ENCODE measurements at places on chromosomes 3 and 15. TPM values are rescaled to one million over a fixed set of nuclear protein-coding genes. Genes with fewer than 3 reads are reported as not detected.

DNA sequence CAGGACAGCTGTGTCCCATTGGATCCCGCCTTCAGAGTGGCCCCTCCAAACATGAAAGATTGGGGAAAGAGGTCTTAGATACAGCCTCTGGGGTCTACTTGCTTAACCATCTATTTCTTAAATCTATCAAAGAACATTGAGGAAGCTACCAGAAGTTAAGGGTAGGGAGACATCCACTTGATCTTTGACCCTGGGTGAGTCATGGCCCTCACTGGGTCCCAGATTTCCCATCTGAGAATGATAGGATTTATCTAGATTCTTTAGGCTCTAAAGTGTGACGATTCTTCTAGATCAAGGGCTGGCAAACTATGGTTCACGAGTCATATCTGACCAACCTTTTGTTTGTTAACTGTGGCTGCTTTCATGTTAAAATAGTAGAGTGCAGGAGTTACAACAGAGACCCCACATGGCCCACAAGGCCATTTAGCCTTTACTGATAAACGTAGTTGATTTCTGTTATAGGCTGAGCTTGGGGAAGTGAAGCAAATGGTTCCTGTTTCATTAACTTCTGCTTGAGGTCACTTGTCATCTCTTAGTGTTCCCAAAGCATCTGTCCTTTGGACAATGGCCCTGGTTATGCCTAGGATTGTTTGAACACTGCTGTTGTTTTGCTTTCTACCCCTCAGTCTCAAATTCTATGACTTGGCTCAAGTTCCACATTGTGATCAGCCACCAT is 8.0 kb downstream of the MUC13 start:
- no peak for DNase-seq

GRCh38 chr15:85402195-85402881 is 21.9 kb downstream of the AKAP13 start:
- DNase-seq, result no peak

DNA sequence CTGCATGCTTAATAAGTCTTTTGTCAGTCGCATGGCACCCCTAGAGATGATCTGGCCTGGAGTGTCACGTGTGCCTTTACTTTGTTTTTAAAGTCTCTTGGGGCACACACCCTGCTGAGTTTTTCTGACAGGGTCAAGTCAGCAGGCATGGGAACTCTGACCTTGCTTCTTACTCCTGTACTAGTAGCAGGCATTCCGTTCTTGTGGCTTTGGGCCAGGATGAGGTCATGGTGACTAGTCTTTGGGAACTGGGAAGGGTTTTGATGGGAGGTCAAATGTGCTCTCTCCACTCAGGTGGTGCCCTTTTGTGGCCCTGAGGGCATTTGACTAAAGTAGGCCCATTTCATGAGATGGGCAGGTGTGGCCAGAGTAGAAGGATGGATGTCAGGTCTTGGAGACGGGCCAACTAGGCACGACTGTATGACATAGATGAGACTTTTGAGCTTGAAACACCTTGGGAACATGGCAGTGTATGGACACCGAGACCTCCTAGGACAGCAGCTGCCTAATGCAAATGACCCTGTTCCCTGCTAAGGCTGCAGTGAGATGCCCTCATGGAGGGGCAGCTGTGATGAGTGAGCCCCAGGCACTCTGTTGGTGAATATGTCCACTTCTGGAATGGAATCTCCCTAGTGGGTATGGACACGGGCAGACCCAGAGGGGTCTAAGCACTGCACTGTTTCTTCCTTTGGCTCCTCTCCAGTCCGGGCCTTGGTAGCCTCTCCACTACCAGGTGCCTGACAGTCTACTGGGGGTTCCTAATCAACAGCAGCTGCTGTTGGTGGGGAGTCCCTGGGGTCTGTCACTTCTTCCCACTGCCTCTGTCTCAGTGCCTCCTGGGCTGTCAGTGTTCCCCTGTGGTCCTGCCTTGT is 16.4 kb downstream of the SRPRB start:
- no peak for DNase-seq

DNA sequence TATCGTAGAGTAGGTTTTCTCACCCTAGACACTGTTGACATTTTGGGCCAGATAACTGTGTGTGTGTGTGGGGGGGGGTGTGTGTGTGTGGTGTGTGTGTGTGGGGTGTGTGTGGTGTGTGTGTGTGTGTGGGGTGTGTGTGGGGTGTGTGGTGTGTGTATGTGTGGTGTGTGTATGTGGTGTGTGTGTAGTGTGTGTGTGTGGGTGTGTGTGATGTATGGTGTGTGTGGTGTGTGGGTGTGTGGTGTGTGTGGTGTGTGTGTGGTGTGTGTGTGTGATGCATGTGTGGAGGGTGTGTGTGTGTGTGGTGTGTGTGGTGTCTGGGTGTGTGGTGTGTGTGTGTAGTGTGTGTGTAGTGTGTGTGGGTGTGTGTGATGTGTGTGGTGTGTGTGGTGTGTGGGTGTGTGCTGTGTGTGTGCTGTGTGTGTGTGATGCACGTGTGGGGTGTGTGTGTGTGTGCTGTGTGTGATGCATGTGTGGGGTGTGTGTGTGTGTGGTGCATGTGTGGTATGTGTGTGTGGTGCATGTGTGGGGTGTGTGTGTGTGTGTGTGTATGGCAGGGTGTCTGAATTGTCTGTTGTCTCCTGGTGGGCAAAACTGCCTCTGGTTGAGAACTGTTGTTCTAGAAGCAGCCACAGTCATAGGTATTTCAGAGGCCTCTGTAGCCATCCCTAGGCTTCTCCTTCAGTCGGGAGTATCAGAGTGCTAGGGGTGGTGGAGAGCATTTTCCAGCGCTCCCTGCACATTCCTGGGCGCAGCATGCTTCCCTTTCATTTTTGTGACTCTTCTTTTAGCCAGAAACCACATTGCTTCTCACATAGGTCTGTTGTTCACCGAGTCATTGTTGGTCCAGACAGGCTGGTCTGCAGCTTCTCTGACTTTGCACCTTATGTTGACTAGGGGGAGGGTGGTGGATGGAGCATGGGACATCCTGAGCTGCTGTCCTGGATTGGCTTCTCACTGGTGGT is 84.4 kb downstream of the THSD4 start:
- no peak for DNase-seq

The TUSC2 gene
- 26.2 TPM for polyA plus RNA-seq

- DNase-seq, result no peak
Measured at GRCh38 chr15:65938604-65939003, 69.3 kb downstream of the RAB11A start.

The HHLA2 gene
- 3.1 TPM for polyA plus RNA-seq

DNA sequence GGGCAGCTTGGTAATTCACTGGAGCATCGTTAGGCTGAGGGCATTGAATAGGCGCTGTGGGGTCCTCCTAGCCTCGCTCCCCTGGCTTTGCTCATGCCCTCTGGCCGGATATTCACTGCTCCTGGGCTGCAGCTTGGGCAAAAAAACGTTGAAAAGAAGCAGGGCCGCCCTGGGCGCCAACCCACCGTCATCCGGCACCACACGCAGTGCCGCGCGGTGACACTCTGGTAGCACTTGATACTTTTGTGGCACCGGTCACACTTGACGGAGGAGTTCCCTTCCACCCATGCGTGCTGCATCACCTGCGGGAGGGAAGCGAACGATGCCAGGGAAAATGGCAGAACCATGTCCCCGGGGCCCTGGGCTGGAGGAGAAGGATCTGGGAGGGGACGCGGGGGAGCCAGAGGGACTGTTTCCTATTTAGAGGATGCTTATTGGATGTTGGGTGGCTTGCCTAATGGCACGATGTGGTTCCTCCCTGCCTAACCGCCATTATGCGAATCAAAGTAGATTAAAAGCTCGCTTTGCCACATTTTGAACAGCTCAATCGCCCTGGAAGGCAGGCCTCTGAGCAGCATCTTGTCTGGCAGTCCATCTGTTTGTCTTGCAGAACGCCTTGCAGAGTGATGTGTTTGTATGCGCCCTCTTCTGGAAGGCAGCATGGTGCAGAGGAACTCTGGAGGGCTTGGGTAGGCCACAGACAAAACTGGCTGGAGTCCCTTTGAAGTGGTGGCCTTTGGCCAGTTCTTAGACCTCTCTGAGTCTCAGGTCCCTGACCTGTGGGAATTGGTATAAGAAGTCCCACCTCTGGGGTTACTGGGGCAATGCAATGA is 93.2 kb downstream of the DGKG start:
- no peak for DNase-seq

The CLDN1 gene
- 2.7 TPM for polyA plus RNA-seq

GRCh38 chr15:97126553-97127233 is 796.2 kb downstream of the NR2F2 start:
- no peak for DNase-seq

The SERPINI2 gene
- 1.8 TPM for polyA plus RNA-seq

DNA sequence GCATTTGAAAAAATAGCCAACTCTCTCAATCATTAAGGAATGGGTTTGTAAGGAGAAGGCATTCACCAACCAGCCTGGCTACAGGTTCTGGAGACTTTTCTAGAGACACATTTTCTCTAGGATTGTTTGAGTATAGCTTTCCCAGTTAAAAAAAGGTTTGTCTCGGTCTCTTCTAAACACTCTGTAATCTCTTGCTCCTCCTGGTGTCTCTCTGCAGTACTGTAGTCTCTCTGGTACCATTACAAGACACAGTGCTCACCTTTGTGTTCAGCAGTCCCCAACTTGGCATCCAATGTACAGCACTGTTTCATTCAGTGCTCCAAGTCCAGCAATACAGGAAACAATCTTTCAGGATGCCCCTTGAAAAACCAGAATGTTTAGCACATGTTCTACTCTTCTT is 534.4 kb downstream of the ZNF385D start:
- DNase-seq, result no peak

GRCh38 chr15:76861815-76862397 is 43.2 kb downstream of the SCAPER start:
- DNase-seq, result no peak
